ENCODE measurements at places on chromosomes 7 and 10.

- DNase-seq: no peak
Measured at GRCh38 chr7:66170309-66171231, 34.6 kb upstream of the TPST1 start.

- no peak for DNase-seq
Measured at GRCh38 chr7:118109607-118110006, 74.4 kb upstream of the LSM8 start.

DNA sequence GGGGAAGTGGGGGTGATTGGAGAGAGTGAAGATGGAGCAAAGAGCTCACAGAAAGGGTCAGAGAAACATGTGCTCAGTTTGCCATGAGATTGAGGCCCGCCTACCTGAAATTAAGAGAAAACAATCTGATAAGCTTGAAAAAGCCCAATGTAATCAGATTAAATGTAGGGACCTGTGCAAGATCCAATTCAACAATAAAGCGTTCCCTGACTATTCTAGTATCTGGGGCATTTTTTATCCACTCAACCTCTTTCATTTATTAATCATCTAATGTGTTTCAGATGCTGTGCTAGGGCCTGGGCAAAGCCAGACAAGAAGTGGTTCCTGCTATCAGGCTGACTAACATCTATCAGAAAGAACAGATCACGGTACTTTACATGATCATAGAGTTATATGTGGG, 238.4 kb upstream of the MYO3A start:
- no peak for DNase-seq

- no peak for DNase-seq
Measured at GRCh38 chr7:3738964-3739363, 437.9 kb downstream of the SDK1 start.

GRCh38 chr10:121481180-121481579, 117.1 kb downstream of the FGFR2 start:
- no peak for DNase-seq

DNA sequence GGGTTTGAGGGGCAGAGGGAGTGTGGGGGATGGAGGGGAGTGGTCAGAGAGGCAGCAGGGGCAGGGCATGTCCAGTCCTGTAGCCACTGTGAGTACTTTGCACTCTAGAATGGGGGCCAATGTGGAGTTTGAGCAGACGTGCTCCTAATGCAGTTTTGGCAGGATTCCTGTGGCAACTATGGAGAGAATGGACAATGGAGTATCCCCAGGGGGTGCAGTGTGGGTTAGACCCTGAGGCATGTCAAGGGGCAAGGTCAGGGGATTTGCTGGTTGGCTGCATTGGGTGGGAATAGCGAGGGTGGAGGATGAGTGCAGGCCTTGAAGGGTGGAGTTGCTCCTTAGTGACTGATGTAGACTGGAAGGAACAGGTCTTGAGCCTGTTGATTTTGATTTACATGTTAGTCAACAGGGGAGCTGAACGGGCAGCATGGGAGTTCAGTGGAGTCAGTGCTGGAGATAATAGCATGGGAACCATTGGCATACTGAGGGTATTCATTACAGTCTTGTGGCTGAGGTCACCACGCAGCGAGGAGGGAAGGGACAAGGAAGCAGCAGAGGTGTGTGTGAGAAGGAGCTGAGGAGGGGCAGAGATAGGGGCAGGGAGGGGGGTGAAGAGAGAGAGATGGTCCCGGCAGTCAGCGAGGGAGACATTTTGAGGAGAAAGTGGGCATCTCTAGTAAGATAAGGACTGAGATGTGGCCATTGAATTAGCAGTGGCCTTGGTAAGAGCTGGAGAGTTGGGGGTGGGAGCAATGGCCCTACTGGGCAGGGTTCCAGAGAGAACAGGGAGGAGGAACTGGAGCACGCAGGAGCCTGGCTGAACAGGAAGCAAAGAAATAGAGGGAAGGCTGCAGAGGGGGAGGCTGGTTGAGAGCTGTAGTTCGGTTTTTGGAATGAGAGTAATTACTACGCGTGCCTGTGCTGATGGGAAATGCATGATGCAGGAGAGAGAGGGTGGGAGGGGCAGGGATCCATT, 112.7 kb downstream of the CCNY start:
- DNase-seq: peak; percentile 68

- no peak for DNase-seq
Measured at GRCh38 chr10:49734676-49735075, 27.4 kb downstream of the OGDHL start.

- no peak for DNase-seq
Measured at GRCh38 chr7:54292171-54292925, 249.8 kb upstream of the VSTM2A start.

DNA sequence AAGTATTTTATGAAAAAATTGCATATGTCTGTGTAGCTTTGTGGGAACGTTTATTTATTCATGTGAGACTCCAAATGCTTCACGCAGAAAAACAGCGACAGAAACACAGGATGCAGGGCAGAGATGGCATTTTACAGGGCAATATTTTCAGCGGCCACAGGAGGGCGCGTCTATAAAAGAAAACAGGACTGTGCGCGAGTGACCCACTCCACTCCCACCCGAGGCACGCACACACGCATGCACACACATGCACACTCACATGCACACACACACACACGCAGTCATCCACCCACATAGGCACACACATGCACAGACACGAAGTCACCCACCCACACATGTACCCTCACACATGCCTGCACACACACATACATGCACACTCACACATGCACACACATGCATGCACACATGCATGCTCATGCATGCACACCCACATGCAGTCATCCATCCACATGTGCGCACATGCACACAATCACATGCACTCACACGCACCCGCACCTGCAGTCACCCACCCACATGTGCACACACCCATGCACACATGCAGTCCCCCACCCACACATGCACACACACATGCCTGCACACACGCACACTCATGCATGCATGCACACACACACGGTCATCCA, 96.3 kb downstream of the DNAJB6 start:
- DNase-seq: peak; percentile 65

- peak; percentile 88 for DNase-seq
Measured at GRCh38 chr7:91264924-91265681, 870 bp downstream of the FZD1 start.

GRCh38 chr7:24197852-24198251, 86.1 kb upstream of the NPY start:
- DNase-seq: peak; percentile 35

DNA sequence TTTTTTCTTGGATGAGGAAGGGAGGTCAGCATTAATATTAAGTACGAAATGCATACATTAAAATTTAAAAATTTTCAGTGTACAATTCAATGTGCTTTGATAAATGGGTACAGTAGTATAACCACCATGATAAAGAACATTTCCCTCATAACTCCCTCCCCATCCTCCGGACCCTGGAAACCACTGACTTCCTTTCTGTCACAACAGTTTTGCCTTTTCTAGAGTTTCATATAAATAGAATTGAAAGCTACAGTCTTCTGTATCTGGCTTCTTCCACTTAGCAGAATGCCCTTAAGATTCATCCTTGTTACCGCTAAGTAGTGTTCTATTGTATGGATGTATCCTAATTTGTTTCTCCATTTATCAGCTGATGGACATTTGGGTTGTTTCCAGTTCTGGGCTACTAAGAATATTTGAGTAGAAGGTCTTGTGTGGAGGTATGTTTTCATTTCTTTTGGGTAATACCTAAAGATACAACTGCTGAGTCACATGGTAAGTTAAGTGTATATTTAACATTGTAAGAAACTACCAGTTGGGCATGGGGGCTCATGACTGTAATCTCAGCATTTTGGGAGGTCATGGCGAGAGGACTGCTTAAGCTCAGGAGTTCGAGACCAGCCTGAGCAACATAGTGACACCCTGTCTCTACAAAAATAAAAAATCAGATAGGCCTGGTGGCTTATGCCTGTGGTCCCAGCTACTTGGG, 30.8 kb downstream of the ABI1 start:
- DNase-seq: no peak

GRCh38 chr10:32204606-32205005, 142.4 kb downstream of the EPC1 start:
- no peak for DNase-seq

DNA sequence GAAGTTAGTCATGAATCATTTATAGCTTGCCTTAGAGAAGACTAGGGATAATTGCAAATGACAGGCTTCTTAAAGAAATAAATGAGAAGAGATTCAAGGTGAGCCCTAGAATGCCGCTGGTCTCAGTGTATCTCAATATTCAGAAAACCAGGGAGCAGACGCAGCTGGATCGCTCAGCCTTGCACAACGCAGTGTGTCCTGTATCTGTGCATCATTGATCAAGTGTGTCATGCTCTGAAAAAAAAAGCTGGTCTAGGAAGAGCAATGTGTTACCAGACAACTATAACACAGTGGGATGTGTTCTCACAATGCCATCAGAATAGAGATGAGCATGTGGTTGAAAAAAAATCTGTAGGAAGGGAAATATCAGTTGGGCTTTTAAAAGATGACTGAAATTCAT, 230.1 kb downstream of the CALN1 start:
- no peak for DNase-seq

DNA sequence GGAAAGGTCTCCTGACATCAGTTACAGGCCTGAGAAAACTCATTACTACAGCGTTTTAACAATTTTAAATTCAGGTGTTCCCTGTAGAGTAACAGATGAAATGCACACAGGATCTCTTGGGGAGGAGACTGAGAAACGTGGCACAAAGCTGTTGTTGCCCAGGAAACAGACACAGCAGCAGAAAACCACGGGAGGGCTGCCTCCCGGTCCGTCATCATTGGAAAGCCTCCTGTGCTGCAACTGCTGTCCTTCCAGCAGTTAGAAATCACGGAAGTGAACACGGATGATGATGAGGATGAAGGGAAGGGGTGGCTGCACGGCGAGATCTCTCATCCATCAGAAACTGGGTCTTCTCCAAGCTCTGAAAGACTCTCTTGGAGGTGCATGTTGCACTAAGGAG, 94.6 kb upstream of the RNF32 start:
- no peak for DNase-seq

- no peak for DNase-seq
Measured at GRCh38 chr10:84608126-84608525, 279.7 kb downstream of the CCSER2 start.

- peak; percentile 27 for DNase-seq
Measured at GRCh38 chr7:2104716-2105115, 128.0 kb downstream of the MAD1L1 start.

GRCh38 chr7:102008535-102009262, 191.3 kb downstream of the CUX1 start:
- no peak for DNase-seq

DNA sequence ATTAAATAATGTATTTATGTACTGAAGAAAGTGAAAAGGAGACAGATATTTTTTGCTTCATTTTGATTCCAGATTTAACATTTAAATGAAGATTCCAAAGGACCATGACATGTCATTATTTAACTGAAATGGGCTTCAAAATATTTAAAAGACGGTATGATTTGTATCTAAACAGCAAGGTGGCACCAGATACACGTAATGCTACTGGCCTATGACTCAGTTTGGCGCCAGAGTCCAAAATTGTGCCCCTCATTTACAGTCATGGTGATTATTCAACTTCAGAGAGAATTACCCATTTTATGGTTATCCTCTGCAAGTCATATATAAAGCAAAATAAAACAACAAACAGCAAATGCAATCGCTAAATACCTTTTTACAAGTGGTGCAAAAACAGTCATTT, 94.5 kb downstream of the ETV1 start:
- DNase-seq: no peak

DNA sequence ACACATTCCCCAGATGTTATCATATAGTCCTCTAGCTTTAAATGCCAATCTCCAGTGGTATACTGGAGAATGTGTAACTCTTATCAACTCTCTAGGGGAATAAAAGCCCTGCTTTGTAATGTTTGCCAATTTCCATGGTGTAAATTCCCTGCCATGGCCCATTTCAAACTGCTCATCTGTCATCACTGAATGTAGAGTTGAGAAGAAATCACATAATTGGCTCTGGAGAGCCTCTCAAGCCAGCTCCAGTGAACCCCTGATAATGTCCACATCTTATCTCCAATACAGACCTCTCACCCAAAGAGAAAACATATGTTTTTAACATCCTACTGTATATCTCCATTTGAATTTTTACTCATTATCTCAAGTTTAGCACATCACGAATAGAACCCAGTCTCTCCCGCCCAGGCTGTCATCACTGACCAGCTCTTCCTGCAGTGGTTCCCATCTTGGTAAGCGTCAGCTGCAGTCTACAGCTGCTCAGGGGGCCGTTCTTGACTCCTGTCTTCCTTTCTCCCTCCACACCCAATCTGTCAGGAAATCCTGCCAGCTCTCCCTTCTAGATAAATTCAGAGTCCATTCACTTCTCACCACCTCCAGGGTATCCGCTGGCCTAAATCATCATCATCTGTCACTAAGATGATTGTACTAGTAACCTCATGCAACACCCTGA, 332.4 kb downstream of the FRMD4A start:
- no peak for DNase-seq

DNA sequence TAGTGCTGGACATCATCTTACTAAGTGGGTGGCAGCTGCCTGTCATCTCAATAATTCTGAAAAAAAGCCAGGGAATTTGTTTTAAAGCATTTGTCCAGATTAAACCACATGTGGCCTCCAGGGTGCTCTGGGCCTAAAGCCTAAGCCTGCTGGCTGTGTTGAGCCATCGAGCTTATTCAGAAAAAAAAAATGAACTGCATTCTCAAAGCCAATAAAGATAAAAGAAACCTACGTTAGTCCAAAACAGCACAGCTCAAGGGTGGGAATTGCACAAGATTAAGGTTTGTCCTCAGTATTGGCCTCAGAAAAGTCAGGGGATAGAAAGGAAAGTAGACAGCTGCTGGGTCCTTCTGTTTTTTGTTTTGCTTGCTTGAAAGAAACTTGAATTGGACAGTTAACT, 22.6 kb upstream of the PRTFDC1 start:
- no peak for DNase-seq

DNA sequence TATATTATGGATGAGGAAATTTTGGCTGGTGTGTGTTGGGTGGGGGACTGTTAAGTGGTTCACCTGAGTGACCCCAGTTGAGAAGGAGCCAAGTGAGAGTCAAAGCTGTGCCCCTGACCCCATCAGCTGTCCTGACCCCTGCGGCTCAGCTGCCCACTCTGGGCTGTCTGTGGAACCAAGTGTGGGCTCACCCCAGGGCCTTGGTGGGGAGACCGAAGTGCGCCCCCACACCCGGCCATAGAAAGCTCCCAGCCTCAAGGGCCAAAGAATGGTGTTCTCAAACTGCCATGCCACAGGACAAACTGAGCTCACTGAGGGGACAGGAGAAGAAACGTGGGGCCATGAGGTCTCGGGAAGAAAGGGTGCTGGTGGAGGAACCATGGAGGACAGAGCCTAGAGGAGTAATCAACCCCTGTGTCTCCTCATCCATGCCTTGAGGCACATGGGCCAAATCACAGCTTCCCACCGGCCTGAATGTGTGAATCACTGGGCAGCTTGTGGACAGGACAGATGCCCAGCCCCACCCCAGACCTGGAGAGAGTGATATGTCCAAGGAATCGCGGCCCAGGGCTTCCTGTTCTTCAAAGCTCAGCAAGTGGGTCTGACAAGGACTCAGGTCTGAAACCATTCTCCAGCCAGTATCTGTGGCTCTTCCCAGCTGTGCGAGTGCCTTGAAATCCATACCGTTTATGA, 86.2 kb upstream of the CACUL1 start:
- DNase-seq: no peak

GRCh38 chr10:8640878-8641277, 586.4 kb downstream of the GATA3 start:
- no peak for DNase-seq
